ENCODE measurements at places on chromosomes 12 and 14.

- no peak for DNase-seq
Observed at GRCh38 chr12:2876431-2877046, 435 bp downstream of the FOXM1 start.

DNA sequence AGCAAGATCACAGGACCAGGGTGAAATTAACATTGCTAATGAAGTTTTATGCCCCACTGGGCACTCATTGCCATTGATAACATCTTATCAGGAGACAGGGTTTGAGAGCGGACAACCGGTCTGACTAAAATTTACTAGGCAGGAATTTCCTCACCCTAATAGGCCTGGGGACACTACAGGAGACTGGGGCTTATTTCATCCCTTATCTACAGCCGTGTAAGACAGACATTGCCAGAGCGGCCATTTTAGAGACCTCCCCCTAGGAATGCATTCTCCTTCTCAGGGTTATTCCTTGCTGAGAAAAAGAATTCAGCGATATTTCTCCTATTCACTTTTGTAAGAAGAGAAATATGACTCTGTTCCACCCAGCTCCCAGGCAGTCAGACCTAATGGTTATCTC lies 8.3 kb downstream of the OR4K17 start:
- DNase-seq, result no peak

- no peak for DNase-seq
Observed at GRCh38 chr14:95222870-95223398, 65.6 kb upstream of the DICER1 start.

DNA sequence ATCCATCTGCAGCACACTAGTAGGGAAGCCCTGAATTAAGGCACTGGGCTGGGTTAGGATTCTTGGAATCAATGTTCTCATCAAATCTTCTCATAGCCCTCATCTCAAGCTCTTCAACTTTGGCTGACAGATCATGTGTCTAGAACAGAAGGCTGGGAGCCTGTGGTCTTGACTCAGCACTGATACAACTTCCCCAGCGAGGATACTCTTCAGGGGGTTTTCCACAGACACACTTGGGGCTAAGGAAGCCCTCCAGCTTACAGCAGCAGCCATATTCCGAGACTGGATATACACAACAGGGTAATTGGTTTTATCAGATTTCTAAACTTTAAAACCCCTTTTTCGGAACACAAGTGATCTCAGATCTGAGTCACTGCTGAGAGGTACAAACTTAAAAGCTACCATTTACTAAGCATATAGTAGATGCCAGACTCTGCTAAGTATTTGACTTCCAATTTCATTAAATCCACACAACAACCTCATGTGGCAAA lies 3.5 kb downstream of the FMNL3 start:
- DNase-seq, result no peak

- no peak for DNase-seq
Observed at GRCh38 chr14:68668028-68668427, 124.8 kb downstream of the ZFP36L1 start.

Data from T-helper 17 cell (primary cell).